Dermis lymphatic vessel endothelial cell (primary cell): ENCODE measurements at places on chromosomes 3 and 15. TPM values are rescaled to one million over a fixed set of nuclear protein-coding genes. Genes with fewer than 3 reads are reported as not detected.

Gene VWA5B2
- not detected in 2 replicates for total RNA-seq

Gene ABHD17C
- 2.9 and 6.4 TPM in 2 replicates for total RNA-seq

Gene NLGN1
- under 0.01 TPM in 2 replicates for total RNA-seq

Gene WNT5A
- total RNA-seq, result 2.1 and 4.2 TPM in 2 replicates

Gene DLEC1
- total RNA-seq, result not detected in 2 replicates

Gene CSTA
- total RNA-seq, result not detected in 2 replicates

Gene GADL1
- total RNA-seq, result under 0.01 TPM in 1 of 2 replicates, not detected in the other

Gene MED12L
- total RNA-seq, result under 0.01 and 0.17 TPM in 2 replicates

Gene PLCL2
- 13.7 and 15.0 TPM in 2 replicates for total RNA-seq

Gene TNNC1
- not detected in 2 replicates for total RNA-seq

Gene ZFAND6
- total RNA-seq, result 198 and 237 TPM in 2 replicates

Gene FHIT
- total RNA-seq, result 0.26 and 0.76 TPM in 2 replicates

Gene SLC2A2
- not detected in 2 replicates for total RNA-seq

Gene SI
- not detected in 2 replicates for total RNA-seq

Gene THRB
- under 0.01 and 0.09 TPM in 2 replicates for total RNA-seq

Gene SCG5
- total RNA-seq, result 0.22 and 0.60 TPM in 2 replicates

Gene CCR5
- total RNA-seq, result 0.09 TPM in 1 of 2 replicates, not detected in the other

Gene OXTR
- total RNA-seq, result 0.17 and 0.65 TPM in 2 replicates

Gene HIGD2B
- total RNA-seq, result 0.11 and 0.17 TPM in 2 replicates

Gene SPINK8
- total RNA-seq, result not detected in 2 replicates

Gene MESP2
- total RNA-seq, result not detected in 2 replicates

Gene MOBP
- under 0.01 TPM in 1 of 2 replicates, not detected in the other for total RNA-seq

Gene MRPL47
- total RNA-seq, result 19.3 and 23.8 TPM in 2 replicates

Gene GOLGA8S
- under 0.01 TPM in 2 replicates for total RNA-seq

Gene TP63
- not detected in 2 replicates for total RNA-seq

Gene OSBPL10
- 9.2 and 12.3 TPM in 2 replicates for total RNA-seq

Gene TKT
- total RNA-seq, result 172 and 283 TPM in 2 replicates

Gene ECE2
- not detected in 2 replicates for total RNA-seq

Gene TMCO5A
- total RNA-seq, result not detected in 2 replicates

Gene ZNF639
- 34.7 and 44.2 TPM in 2 replicates for total RNA-seq

Gene SLC24A5
- not detected in 2 replicates for total RNA-seq

Gene UPK1B
- total RNA-seq, result not detected in 2 replicates

Gene GCSAM
- not detected in 2 replicates for total RNA-seq

Gene IL12A
- 0.33 and 0.69 TPM in 2 replicates for total RNA-seq

Gene SYNPR
- total RNA-seq, result not detected in 2 replicates

Gene WNT7A
- not detected in 2 replicates for total RNA-seq

Gene HTR3E
- not detected in 2 replicates for total RNA-seq

Gene CHCHD6
- 4.8 and 6.8 TPM in 2 replicates for total RNA-seq

Gene PRICKLE2
- 8.2 and 10.6 TPM in 2 replicates for total RNA-seq

Gene CCDC13
- 0.22 and 0.26 TPM in 2 replicates for total RNA-seq

Gene DAZL
- total RNA-seq, result not detected in 2 replicates

Gene ZCWPW2
- 0.22 and 0.43 TPM in 2 replicates for total RNA-seq

Gene PIK3CA
- total RNA-seq, result 26.7 and 39.4 TPM in 2 replicates

Gene RARRES1
- 0.98 and 2.3 TPM in 2 replicates for total RNA-seq

Gene SERPINI2
- total RNA-seq, result not detected in 2 replicates

Gene SKOR1
- 0.09 and 0.11 TPM in 2 replicates for total RNA-seq

Gene RASGRP1
- 0.11 and 0.17 TPM in 2 replicates for total RNA-seq

Gene AGBL1
- not detected in 2 replicates for total RNA-seq

Gene XYLB
- 0.98 and 2.1 TPM in 2 replicates for total RNA-seq

Gene CHL1
- total RNA-seq, result not detected in 2 replicates

Gene ISL2
- total RNA-seq, result 0.65 and 0.69 TPM in 2 replicates
